ENCODE measurements at places on chromosomes 6 and 20.

DNA sequence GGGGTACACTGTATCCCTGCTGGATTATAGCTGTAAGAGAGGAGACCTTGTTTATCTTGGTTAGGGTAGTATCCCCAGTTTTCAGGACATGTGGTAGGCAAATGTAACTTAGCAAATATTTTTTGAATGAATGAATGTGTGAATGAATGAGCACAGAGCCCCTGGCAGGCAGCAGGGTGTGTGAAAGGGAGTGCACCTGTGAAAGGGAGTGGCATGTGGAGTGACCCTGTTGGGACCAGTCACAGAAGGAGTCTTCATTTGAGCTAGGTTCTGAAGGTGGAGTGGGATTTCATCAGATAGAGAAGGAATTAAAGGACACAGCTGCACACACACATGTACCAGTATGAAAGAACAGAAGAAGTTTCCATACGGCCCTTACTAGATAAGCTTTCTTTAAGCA lies 4.9 kb downstream of the SMAP1 start:
- DNase-seq, result no peak

GRCh38 chr6:38051819-38052434 lies 232.4 kb downstream of the ZFAND3 start:
- DNase-seq, result no peak

- no peak for DNase-seq
Measured at GRCh38 chr6:19879663-19880062, 42.5 kb downstream of the ID4 start.

DNA sequence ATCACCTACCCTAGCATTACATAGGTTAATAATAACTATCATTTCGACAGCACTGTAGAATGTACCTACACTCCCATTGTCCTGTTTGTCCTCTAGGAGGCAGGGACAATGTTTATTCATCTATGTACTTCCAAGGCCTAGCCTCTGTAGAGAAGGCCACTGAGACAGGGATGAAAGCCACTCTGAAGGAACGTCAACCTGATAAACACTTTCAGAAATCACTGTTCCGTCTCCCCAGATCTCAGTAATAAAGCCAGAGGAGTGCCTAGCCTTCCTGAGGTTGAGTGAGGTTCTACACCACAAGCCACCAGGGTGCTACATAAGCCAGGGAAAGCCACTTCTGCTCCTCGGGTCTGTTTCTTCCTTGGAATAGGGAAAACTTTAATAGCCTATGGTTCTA lies 44.8 kb downstream of the POPDC3 start:
- no peak for DNase-seq

- DNase-seq, result no peak
Measured at GRCh38 chr6:7157752-7158616, 50.2 kb downstream of the RREB1 start.

DNA sequence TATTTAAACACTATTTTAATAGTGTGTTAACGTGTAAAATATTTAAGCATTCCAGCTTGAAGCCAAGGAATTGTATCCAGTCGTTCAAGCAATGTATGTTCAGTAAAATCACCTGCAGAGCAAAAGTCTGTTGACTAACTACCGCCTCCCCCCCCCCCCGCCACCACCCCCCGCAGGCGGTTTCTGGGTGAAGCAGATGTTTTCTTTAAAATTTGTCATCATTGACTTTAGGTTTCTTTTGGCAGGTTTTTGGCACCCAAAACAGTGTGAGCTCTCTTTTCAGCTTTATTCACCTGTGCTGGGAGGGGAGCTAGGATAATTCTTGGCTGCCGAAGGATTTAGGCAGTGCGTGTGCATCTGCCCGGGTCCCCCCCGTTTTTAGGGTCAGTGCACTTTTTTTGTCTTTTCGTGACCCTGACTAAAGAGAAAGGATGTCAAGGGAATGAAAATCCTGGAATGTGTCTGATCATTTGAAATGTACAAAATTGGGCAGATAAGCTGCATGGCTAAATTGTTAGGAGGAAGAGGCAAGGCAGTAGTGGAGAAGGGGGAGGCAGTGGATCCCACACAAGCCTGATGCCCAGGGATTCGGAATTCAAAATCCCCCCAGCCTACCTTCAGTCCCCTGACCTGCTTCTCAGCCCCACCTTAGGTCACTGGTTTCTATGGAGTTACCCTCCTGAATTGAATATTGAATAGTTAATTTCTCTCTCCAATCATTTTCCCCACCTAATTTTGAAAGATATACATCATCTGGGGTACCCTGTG lies 1.1 kb downstream of the EDN1 start:
- DNase-seq, result no peak

DNA sequence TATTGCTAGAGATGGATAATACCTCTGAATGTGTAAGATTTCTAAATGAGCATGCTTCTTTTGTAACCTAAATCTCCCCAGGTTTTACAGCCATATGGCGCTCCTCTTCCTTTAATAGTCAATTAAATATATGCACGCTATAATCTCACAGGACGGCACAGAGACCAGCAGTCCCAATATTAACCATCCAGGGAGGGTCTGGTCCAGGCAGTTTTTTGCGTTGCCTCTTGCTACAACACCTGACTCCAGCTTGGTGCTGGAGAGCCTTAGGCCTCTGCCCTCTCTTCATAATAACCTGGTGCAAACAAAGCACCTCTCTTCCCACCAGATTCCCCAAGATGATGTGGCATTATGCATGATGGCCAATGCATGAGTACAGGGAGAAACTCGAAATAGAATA lies 183.4 kb downstream of the LY86 start:
- no peak for DNase-seq
